Right atrium auricular region (tissue), 2 donors: ENCODE measurements at places on chromosomes 12 and 14.
A peak's percentile ranks its signal among the peaks of the same experiment; 100 is the strongest.

DNA sequence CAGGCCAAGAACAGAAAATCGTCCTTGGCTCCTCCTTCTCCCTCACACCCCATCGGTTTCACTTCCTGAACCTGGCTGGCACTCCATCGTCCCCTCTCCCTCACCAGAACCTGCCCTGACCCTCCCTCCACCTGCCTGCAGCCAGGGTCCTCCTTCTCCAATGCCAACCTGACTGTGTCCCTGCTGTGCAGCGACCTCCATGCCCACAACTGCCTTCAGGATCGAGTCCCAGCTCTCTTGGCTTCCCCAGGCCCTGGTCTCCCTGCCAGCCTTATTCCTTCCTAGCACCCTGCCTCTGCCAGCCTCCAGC, 19.8 kb downstream of the HVCN1 start:
- no peak overlapping the region for H3K27ac ChIP-seq
- no peaks in the 10 kb centered on the region for H3K4me1 ChIP-seq
- DNase-seq, result no peak
- H3K36me3 ChIP-seq, result no peaks in the 10 kb centered on the region
- no peak overlapping the region for H3K4me3 ChIP-seq

DNA sequence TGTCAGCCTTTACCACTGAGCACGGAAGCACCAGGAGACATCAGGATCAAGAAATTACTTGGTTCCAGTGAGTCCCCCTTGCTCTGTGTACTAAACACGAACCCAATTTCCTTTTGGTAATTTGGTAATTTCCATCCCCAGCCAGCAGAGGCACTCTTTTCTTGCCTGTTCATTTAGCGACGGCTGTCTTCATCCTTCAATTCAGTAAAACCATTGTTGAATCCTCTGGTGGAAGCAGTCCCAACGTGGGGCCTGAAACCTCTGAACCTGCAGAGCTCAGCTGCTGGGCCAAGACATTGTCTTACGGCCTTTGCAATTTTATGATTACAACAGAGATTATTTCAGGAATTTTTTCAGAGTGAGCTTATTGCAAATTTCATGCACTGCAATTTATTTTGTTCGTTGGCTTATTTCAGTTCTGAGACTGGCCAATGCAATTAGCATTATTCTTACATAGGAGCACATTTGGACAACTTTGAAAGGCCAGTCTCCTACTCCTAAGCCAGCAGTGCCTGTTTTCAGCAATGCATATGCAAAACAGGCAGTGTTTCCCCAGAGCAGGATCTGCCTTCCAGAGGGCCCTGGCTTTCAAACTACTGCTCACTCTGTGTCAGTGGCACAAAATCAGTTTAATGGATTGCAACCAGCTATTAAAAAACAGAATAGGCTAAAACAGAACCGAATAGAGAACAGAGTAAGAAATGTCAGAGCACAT, 372.9 kb upstream of the TMEM132C start:
- H3K36me3 ChIP-seq, result no peaks in the 10 kb centered on the region
- H3K27me3 ChIP-seq, result no peaks in the 10 kb centered on the region
- H3K27ac ChIP-seq, result no peak overlapping the region
- H3K4me1 ChIP-seq, result no peaks in the 10 kb centered on the region
- no peak overlapping the region for H3K4me3 ChIP-seq

- H3K36me3 ChIP-seq, result no peaks in the 10 kb centered on the region
- peaks cover 17% of the 10 kb centered on the region for H3K4me1 ChIP-seq
- H3K27me3 ChIP-seq, result peaks cover 4% of the 10 kb centered on the region
- no peak for DNase-seq
- H3K4me3 ChIP-seq, result no peak overlapping the region
These were observed 19.6 kb downstream of the TNFAIP2 start for GRCh38 chr14:103142721-103143302.

- no peaks in the 10 kb centered on the region for H3K36me3 ChIP-seq
- no peaks in the 10 kb centered on the region for H3K27me3 ChIP-seq
- peak overlapping the region; percentile 40 for H3K27ac ChIP-seq
- no peak for DNase-seq
- H3K4me1 ChIP-seq, result no peaks in the 10 kb centered on the region
- no peak overlapping the region for H3K4me3 ChIP-seq
These were observed 3.1 kb upstream of the HPD start for GRCh38 chr12:121861636-121862254.
